ENCODE measurements at places on chromosomes 5 and 9.
A peak's percentile ranks its signal among the peaks of the same experiment; 100 is the strongest.

DNA sequence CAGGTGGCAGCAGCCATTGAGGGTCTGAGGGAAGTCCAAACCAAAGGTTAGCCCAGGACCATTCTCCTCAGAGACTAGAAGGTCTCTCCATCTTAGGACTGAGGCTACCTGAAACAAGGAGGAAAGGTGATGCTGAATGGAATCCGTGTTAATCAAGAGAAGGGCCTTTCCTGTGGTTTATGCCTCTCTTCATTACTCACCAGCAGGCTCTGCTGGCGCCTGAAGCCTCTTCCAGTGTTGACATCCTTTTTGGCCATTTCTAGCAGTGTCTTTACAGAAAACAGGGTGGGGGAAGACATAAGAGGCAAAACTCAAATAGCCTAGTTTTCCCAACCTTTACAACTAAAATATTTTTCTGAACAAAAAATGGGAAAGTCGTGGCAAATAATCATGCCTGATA lies 98.0 kb downstream of the ENC1 start:
- no peak for DNase-seq

GRCh38 chr5:43555895-43556606 lies 826 bp downstream of the PAIP1 start:
- DNase-seq, result peak; percentile 15

DNA sequence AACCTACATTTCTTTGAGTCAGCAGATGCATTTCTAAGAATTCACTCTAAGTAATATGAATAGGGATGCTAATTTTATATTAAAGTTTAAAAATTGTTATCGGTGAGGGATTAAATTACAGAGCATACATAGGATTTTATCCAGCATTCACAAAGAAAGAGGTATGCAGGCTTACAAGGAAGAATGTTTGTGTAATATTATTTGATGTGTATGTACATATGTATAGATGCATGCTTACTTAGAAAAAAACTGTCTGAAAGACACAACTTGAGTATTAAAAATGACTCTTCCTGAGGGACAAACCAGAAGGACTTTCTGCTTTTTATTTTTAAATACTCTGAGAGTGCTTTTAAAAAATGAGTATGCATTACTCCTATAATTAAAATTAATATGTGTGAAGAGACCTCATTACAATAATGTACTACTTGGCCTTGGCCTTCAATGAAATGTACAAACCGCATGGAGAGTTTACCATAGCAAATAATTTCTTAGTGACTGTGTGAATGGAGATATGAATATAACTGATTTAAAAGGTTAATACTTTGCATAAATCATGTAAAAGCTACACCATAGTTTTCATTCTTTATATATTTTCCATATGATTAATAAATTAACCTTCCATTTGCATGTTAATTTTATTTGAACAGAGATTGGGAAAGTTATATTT lies 77.0 kb downstream of the GDA start:
- DNase-seq, result no peak

GRCh38 chr5:94700592-94700991 lies 82.1 kb downstream of the SLF1 start:
- no peak for DNase-seq

DNA sequence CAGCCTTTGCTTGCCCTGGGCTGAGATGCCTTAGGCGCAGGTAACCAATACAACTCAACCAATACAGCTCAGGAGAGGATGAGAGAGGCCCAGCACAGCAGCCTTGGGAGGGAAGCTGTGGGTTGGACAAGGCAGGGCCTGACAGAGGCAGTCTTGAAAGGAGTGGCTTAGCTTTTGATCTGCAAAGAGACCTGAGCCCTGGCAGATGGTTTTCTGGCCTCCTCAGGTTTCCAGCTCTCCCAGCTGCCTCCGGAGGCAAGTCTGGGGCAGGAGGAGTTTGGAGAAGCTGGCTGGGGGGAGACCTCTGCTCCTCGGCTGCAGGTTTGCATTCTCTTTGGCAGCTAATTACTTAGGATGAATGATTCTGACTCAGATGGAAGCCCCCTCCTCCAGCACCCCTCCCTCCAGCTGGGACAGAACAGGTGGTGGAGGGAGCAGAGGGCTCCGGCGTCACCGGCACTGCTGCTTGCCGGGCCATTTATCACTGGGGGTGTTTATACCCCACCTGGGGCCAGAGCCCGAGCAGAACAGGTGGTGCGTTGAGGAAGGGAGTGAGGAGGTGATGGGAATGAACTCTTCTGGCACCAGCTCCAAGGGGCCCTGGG lies 50.8 kb downstream of the TSPAN17 start:
- DNase-seq, result no peak

- DNase-seq, result no peak
These were observed 34.4 kb downstream of the PAM start for GRCh38 chr5:102789469-102789868.

DNA sequence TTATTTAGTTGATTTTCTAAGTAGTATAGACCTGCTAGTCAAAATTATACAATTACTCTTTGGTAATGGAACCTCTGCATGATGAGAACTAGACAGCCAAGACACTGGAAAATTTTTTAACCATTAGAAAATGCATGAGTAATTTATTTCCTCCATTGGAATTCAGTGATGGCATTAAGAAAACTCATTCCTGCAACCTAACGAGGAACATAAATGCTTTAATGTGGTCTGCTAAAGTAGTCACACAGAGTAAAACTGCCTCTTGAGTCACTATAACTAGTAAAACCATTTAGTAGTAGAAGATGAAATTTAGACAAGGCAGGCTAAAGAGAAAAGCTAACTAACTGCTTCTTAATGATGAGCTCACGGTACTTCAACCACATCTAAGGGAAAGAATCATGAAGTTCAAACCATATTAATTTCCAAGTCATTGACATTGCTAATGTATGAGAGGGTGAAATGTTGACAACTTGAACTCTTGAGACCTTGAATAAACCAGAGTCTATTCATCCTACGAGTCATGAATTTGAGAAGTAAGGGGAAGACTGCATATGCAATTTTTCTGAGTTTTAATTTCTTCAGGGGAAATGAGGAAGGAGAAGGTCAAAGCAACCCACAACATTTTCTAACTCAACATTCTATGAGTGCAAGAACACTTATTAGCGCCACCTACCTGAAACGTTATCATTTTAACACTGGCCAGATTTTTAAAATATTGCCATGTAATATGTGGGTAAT lies 74.4 kb downstream of the GLIS3 start:
- no peak for DNase-seq

DNA sequence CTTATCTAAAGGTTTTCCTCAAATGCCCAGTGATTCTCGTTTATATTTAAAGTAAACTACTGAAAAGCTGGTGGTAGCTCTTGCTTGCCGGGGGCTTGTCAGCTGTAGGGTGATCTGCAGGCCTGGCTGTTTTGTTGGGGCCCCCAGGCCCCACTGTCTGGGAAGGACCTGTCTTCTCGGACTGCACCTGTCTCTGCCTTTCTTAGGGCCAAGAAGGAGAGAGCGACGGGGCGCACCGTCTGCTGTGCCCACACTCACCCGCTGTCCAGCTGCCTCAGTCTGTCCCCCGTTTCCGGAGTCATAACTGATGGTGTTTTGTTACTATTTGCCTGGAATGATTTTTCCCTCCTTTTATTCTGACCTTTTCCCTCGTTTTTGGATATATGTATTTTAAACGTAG lies 94.1 kb upstream of the CACNA1B start:
- no peak for DNase-seq

- no peak for DNase-seq
These were observed 83.3 kb downstream of the EGFLAM start for GRCh38 chr5:38341641-38342040.

- DNase-seq, result no peak
These were observed 9.9 kb downstream of the SH3RF2 start for GRCh38 chr5:145946112-145946861.

DNA sequence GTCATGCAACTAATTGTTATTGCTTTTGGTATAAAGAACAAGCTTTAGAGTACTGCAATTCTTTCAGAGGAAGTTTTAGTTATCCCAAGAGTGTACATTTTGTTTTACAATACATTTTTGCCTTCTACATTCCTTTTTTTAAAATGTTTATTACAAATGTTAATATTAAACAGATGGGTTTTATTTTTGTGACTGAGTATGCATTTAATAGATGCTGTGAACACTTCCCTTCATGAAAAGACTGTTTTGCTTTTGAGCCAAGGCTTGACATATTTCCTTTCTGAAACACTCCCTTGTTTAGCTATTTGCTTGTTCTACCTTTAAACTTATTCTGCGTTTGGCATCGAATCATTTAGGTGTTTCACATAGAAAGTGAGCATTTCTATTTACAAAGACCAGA lies 14.8 kb upstream of the ZNF474 start:
- no peak for DNase-seq

DNA sequence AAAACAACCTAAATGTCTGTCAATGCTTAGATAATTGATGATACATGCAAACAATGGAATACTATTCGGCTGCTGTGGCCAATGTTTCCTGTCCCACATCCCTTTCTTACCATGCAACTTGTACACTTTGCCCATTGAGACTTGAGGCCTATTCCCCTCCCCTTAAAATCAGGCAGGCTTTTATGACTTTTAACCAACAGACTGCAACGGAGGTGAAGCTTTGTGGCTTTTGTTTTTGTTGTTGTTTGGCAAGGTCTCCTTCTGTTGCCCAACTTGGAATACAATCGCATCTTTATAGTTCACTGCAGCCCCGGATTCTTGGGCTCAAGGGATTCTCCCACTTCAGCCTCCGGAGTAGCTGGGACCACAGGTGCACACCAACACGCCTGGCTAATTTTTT lies 5.8 kb upstream of the SLC26A2 start:
- DNase-seq, result no peak

DNA sequence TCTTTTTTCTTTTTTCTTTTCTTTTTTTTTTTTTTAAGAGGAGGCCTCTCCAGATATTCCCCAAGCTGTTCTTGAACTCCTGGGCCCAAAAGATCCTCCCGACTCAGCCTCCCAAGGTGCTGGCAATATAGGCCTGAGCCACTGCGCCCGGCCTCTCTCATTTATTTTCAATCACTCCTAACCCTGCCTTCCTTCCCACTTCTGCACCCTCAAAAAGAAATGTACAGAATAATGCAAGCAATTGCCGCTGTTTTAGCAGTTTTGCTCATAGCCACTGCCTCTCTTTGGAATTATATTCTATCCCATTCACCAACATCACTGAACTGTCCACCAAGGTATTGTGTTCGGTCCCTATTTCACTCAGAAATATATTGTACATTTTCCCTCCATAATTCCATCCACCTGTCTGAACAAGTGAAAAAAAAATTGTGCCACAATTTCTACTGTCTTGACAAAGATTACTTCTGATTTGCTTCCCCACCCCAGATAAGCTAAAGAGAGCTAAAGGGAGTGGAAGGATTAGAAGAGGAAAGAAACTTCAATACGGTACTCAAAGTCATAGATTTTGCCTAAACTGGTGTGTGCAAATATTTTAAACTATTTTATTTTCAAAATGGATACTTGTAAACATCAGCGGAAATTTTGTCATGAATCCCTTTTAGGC lies 1.9 kb downstream of the FNBP1 start:
- DNase-seq, result no peak

DNA sequence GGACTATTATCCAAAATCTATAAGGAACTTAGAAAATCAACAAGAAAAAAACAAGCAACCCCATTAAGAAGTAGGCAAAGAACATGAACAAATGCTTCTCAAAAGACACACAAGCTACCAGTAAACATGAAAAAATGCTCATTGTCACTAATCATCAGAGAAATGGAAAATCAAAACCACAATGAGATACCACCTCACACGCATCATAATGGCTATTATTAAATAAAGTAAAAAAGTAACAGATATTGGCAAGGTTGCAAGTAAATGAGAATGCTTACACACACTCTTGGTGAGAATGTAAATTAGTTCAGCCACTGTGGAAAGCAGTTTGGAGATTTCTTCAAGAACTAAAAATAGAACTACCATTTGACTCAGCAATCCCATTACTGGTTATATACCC lies 167.0 kb upstream of the DMRTA1 start:
- no peak for DNase-seq

- no peak for DNase-seq
These were observed 4.1 kb downstream of the DENND1A start for GRCh38 chr9:123925819-123926218.

GRCh38 chr9:103444176-103444575 lies 449.0 kb downstream of the CYLC2 start:
- DNase-seq, result no peak

GRCh38 chr5:125311743-125312142 lies 565.3 kb upstream of the ZNF608 start:
- no peak for DNase-seq

Data from stimulated activated CD4-positive, alpha-beta T cell treated with anti-CD3 and anti-CD28 coated beads, Interleukin-15, amount 100 ng/mL, for 48 hours (primary cell).